PC-3 (cell line): ENCODE measurements at places on chromosomes 3 and 15. TPM values are rescaled to one million over a fixed set of nuclear protein-coding genes. Genes with fewer than 3 reads are reported as not detected.
A peak's percentile ranks its signal among the peaks of the same experiment; 100 is the strongest.

The EBLN2 gene
- total RNA-seq: 3.8 and 6.2 TPM in 2 replicates

- no peak for DNase-seq
These were observed 65.8 kb downstream of the B3GNT5 start for GRCh38 chr3:183318877-183319276.

- DNase-seq: no peak
These were observed 157.5 kb upstream of the RGMA start for GRCh38 chr15:93246266-93247242.

GRCh38 chr3:180048840-180049239 lies 12.1 kb upstream of the PEX5L start:
- DNase-seq: peak; percentile 47

GRCh38 chr3:82229397-82229796 lies 468.0 kb upstream of the GBE1 start:
- no peak for DNase-seq

GRCh38 chr15:55782901-55783300 lies 39.9 kb upstream of the PRTG start:
- DNase-seq: no peak

- DNase-seq: no peak
These were observed 1.7 kb downstream of the HHLA2 start for GRCh38 chr3:108298056-108298455.

DNA sequence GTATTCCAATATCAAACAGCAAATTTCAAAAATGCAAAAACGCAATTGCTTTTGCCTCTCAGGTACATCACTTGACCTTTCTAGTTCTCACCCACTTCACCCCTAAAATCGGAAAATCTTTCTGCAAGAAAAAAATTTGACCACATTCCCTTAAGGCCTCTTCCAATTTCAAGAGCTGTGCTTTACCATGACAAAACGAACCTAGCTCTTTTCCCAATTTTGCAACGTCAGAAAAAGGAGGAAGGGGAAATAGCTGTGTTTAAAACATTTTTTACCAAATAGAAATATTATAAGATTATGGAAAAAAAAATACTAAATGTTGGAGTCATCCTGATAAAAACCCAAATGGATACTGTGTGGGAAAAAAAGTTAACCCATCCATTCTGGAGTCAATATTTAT lies 1.1 kb upstream of the NR2C2 start:
- DNase-seq: no peak

DNA sequence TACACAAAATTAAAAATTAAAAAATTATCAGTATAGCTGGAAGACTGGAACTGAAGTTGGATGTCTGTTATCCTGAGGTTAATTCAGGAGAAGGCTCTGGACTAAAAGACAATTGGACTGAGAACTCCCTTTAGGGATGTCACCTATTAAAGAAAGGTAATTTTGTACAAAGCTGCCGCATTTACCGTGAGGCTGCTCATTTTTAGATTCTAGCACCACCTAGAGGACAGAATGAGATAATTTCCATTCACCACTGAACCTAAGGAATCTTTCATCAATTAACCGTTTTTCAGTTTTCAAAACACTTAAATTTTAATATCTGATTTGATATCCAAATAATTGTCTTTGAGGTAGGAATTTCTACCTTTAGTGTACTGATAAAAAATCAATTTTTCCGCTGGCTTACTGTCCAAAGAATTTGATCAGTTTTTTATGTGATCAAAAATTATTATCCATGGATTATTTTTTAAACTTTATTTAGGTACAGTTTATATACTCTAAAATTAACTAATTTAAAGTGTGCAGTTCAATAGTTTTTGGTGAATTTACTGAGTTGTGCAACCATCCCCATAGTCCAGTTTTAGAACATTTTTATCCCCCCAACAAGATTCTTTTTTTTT lies 106.7 kb upstream of the TNIK start:
- DNase-seq: peak; percentile 76

DNA sequence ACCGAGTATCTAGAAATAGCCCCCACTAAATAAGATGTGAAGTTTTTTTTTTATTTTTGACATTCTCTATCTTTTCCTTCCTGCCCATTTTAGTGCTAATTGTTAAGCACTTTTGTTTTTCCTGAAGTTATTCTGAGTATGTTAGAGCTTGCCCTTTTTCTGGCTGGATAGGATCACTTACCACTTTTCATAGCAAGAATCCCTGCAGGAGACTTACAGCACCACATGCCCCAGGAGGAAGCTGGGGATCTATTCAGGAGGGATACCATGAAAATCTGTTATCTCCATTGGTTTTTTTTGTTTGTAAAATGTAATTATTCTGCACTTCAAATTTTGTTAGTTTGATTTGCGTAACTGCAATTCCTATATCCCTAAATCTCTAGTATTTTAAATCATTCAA lies 968.4 kb downstream of the ZPLD1 start:
- DNase-seq: no peak

The ITGA11 gene
- total RNA-seq: 0.06 TPM in 1 of 2 replicates, not detected in the other

The SEMA3G gene
- total RNA-seq: 0.77 and 1.6 TPM in 2 replicates

The SLC22A13 gene
- total RNA-seq: 0.73 TPM in 1 of 2 replicates, not detected in the other

DNA sequence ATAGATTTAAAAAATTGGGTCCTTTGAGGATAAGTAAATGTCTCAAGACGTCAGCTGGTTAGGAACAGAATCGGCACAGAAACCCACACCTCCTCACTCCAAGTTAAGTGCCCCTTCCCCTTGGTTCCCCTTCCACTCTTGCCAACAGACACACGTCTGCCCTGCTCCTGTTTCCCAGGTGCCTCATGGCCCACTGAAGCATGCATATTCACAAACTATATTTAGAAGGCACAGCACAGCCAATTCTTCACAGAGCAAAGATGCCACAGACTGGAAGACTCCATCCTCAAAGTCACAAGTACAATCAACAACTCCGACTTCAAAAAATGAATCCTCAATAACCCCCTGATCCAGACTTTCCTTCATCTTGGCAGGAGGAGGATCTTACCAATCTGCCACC lies 295.4 kb upstream of the NR2F2 start:
- DNase-seq: no peak

The NUP210 gene
- total RNA-seq: 64.0 and 75.3 TPM in 2 replicates

The AMT gene
- 1.6 and 1.8 TPM in 2 replicates for total RNA-seq

- no peak for DNase-seq
These were observed 32.5 kb upstream of the THSD4 start for GRCh38 chr15:71082803-71083202.

The ACVR2B gene
- total RNA-seq: 1.5 and 1.8 TPM in 2 replicates

DNA sequence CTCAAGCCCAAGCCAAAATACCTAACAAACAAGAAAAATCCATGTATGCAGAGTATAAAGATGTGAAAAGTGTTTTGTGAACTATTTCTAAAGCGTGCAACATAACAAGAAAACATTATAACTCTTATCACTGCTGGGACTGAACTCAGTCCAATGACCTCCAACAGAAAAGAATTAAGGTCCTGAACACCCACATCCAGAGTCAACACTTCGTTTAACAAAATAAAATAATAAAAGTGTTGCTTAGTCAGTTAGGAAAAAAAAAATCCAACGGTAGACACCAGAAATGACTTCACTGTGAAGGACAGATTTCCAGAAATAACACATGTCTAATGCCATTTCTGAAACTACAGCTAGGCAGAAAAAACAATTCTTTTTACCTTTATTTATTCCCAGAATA lies 28.0 kb downstream of the MB21D2 start:
- DNase-seq: no peak

The ACKR2 gene
- total RNA-seq: 1.3 and 3.9 TPM in 2 replicates

- DNase-seq: no peak
These were observed 590 bp downstream of the POLG start for GRCh38 chr15:89333959-89334509.

DNA sequence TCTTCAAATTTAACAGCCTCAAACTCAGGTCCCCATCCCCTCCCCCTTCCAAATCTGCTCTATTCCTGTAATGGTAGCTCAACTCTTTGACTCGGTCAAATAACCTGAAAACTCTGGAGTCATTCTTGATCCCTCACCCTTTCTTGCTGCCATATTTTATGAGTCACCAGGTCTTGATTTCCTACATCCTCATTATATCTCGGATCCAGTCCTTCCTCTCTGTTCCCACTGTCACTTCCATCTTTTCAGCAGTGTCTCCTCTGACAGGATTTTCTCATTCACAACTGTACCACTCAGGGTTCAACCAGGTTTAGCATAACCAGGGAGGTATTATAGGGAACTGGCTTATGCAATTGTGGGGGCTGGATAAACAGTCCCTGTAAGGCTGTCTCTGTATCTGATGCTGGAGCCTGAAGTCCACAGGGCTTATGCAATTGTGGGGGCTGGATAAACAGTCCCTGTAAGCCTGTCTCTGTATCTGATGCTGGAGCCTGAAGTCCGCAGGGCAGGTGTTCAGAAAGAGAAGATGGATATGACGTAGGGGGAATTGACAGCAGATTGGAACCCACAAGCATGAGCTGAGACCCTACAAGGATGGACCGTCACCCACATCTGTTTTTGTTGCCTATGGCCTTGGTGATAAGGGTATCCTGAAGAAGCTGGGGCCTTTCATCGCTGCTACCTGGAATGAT lies 9.1 kb upstream of the FETUB start:
- DNase-seq: no peak

The SH2D7 gene
- total RNA-seq: not detected in 2 replicates

The CHRD gene
- not detected in 2 replicates for total RNA-seq

GRCh38 chr3:37574177-37574943 lies 287.3 kb upstream of the CTDSPL start:
- no peak for DNase-seq

DNA sequence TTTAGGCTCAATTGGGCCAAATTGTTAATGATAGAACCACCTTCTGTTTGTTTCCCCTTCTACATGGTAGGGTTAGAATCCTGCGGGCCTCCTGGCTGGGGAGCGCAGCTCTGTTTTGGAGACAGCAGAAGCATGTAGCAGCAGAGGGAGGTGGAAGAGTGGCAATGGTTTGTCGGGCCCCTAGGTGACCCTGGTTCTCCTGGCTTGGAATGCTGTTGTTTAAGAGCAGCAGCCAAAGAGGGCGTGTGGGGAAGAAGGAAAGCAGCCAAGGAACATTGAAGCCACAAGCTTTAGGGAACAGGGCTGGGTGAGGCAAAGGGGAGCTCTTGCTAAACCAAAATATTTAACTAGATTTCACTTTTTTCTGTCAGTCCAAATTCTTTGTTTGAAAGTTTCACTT lies 213.7 kb upstream of the NR2E3 start:
- no peak for DNase-seq

GRCh38 chr3:13894807-13895154 lies 14.9 kb upstream of the WNT7A start:
- no peak for DNase-seq

The GOLGA6L9 gene
- 5.6 and 8.1 TPM in 2 replicates for total RNA-seq

The ZBED2 gene
- 0.35 and 0.69 TPM in 2 replicates for total RNA-seq

The CACNA2D3 gene
- not detected in 2 replicates for total RNA-seq

GRCh38 chr3:133362539-133362938 lies 37.3 kb upstream of the BFSP2 start:
- no peak for DNase-seq

- DNase-seq: peak; percentile 28
These were observed 10.2 kb downstream of the SNRK start for GRCh38 chr3:43296565-43296964.

DNA sequence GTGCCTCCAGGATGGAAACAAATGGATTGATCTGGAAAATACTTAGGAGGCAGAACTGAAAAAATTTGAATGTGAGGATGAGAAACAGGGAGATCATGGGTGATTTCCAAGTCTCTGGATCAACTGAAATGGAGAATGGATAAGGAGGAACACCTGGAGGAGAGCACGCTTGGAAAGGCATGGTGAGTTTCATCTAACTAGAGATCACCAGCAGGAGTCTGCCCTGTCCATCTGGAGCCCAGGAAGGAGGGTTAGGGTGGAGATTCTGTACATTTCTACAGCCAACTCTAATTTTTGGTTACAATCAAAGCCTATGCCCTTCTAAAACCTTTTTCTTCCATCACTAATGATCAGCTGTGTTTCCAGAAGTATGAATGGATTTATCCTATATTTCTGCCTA lies 995.9 kb upstream of the CFAP20DC start:
- DNase-seq: no peak

GRCh38 chr3:124998247-124998630 lies 57.6 kb downstream of the HEG1 start:
- no peak for DNase-seq

DNA sequence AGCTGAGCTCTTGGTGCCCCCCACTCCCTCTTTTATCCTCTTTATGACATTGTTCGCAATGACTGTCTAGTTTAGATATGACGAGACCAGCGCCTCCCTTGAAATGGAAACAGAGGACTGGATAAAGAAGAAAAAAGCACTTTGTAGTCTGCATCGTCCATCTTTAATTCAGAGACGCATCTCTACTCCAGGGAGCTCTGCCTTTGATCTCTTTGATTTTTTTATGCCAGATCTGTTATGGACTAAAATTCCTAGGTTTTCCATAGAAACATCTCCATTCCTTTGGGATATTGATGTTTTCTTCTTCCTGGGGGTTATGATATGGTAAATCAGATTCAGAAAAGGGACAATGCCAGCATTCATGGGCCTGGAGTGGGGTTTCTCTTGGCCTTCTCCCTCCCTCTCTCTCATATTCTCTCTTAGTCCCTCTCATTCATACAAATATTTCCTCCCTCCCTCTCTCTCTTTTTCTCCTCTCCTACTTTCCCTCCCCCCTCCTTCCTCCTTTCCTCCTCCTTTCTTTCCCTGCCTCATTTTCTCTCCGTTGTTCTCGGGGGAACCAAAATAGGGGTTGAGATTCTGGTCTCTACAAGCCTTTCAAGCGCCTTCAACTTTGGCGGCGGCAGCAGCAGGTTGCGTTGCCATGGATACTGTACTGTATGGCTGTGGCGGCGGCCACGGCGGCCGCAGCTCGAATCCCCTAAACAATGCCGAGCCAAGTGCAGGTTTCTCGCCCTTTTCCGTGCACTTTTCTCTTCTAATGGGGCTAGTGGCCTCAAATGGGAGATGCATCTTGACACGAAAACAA lies 45.5 kb downstream of the ZIC4 start:
- DNase-seq: no peak

The AADACL2 gene
- not detected in 2 replicates for total RNA-seq

DNA sequence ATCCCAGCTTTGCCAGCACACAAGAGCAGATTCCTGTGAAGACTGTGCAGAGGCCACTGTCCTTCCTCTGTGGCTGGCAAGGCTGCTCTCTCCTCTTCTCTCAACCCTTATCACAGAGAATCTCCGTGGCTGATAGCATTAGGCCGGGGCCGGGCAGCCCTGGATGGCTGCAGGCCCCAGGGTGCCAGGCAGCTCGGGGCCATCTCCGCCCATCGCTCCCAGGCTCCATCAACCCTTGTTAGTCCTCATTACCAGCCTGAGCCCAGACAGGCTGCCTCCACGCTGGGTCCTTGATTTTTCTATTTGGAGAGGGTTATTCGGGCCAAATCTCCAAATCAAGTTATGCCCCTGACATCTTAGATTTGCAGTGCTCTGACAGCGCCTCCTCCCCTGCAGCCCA lies 39.1 kb downstream of the MRPL46 start:
- DNase-seq: no peak

GRCh38 chr3:44954962-44955361 lies 21.0 kb downstream of the ZDHHC3 start:
- DNase-seq: peak; percentile 94

The TMCO5A gene
- not detected in 2 replicates for total RNA-seq

- no peak for DNase-seq
These were observed 7.3 kb downstream of the ST3GAL6 start for GRCh38 chr3:98770261-98771039.

The C3orf85 gene
- not detected in 2 replicates for total RNA-seq

The DBR1 gene
- total RNA-seq: 10.0 and 14.0 TPM in 2 replicates
